ENCODE measurements at places on chromosomes 1 and 21.

GRCh38 chr1:4380564-4381168, 273.7 kb upstream of the AJAP1 start:
- DNase-seq: no peak

- no peak for DNase-seq
Measured at GRCh38 chr1:92913093-92913819, 48.0 kb downstream of the DIPK1A start.

DNA sequence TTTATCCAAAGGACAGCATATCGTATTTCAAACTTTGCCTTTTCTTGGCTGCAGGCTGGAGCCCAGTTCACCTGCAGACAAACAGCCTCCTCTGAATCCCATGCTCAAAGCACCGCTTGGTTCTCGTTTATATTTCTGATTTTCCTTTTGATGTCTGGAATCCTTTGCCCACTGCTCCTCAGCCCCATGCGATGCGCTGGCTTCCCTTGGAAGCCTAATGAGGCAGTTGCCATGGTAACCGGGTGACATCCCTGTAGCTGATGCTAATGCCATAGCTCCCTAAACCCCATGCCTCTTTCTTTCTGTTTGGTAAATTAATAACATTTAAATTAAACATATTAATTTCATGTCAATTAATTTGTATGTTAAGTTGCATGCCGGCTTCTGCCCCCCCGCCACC, 327.1 kb downstream of the PRDM2 start:
- DNase-seq: no peak

DNA sequence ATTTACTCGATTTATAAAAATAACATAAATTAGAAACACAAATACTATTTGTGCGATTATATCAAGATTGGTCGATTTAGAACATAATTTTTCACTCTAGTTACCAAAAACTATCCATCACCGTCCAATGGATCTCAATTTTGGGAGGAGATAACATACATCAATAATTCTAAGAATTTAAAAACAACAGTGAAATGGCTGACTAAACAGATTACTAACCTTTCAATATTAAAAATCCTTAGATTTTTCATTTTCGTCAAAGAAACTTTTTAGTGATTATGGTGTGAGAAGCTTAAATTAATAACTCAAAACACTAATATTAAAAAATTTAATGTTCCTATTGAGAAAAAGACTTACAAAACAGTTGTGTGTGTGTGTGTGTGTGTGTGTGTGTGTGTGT, 75.1 kb upstream of the RBM34 start:
- DNase-seq: no peak

DNA sequence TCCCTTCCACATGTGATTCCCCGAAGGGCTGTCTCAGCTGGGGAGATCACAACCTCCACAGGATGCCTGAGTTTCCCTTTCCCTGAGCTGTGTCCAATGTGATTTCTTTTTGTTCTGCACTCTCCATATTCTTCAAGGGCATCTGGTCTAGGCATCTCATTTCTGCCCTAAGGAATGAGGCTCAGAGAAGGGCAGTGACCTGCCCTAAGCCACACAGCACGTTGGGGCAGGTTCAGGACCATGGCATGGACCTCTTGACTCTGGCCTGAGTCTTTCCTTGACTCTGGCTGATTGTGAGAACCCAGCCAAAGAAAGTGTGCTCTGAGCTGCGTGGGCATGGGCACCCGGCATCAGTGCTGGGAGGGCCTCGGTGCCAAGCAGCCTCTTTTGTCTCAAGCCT, 590.3 kb downstream of the PTPRU start:
- no peak for DNase-seq

DNA sequence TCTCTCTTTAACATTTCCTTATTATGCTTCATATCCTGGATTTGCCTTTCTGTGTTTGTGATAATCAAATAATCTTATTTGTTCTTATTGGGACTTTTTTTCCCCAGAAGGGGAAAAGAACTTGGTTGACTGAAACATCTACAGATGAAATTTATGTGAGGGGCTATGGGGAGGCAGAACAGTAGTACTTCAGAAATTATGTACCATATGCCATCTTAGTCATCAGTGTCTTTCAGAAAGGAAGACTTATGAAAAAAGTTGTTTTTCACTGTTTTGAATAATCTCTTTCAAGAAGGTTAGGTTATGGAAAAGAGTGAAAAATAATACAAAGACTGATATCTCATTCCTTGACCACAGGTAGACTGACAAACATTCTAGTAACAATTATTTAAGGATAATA, 30.2 kb upstream of the TRAF5 start:
- DNase-seq: no peak

DNA sequence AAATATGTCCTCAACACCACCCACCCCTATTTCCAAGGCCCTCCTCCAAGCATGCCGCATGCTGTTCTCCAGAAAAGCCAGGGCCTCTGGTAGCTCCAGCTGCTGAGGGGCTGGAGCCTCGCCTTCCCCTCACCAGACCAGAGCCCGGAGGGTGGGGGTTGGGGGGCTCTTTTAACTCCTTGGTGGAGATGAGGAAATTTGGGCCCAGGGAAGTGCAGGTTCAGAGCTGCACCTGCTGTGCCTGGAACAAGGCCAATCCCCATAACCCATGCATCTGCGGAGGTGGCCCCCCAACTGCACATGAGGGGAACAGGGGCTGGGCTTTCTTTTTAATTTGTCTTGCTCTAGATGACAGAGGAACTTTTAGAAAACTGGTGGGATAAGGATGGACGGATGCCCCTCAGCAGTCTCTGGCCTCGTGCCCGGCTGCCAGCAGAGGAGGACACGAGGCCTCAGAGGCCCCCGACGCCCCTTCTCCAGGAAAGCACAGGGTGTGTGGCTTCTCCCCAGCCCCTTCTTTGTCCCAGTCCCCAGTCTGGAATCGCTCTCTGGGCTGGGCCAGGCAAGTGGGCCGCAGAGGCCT, 550 bp upstream of the SELENON start:
- no peak for DNase-seq

DNA sequence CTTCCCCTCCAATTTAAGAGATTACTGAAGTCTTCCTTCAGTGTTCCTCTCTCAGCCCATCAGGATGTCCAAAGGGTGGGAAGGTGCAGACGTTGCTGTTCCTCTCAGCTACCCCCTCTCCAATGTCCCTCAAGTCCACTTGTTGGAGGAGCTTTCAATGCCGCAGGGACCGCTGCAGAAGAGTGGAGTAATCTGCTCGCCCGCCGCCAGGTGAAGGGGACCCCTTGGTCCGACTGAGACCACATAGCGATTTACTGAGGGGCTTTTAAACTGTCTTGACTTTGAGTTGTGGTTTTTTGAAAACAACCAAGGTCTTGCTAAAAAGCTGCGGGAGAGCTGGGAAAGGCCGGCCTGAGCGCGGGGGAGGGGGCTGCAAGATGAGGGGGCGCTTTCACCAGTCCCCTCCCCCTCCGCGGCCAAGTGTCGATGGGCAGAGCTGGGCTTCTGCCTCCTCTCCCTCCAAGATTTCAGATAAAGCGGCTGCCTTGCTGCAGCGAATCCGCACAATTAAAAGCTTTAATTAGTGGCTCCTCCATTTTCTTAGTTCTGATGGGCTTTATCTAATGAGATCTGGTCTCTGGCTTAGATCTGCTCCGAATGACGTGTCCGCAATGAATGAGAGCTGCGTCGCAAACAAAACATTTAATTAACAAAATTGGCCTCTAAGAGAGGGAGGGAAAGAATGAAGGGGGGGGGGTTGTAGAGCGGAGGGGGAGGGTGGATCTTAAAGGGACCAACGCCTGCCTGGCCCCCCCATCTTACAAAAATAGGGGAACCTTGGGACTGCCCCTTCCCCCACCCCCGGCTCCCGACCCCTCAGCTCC, 5.9 kb downstream of the LMO4 start:
- DNase-seq: peak; percentile 60

- DNase-seq: peak; percentile 84
Measured at GRCh38 chr1:37999430-38000232, 5.7 kb downstream of the FHL3 start.

DNA sequence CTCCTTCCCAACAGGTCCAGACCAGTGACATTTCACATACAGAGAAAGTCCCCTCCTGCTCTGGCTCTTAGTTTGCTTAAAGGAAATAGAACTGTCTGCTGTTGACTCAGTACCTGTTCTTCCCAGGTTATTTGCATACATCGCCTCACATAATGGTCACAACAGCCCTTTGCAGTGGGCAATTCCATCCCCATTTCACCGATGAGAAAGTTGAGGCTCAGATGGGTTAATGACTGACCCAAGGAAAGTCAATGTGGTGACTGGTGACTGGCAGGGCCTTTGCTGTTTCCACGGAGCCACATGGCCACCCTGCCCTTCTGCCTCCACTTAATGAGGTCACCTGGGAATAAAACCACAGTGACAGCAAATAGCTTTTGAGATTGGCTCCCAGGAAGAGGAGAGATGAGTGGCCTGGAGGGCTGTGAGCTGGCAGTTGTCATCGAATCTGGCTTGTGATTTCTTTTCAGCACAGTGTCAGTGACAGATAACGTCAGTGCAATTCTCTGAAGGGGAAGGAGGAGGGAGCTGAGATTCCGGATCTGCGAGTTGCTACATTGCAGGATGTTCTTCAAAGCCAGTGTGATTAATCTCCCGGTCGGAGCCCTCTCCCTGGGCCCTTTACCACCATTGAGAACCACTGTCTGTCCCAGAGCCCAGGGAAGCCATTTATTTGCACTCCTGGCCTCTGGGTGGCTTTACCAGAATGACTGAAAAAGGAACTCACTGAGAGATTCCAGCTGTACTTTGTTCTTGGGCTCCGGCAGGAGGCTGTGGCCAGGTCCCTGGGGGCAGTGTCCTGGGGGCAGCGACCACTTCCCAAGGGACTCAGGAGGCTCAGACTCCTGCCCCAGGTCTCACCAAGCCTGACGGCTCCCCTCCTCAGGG, 117.2 kb downstream of the CNIH3 start:
- peak; percentile 47 for DNase-seq

GRCh38 chr1:224189561-224189960, 6.5 kb downstream of the DEGS1 start:
- no peak for DNase-seq

DNA sequence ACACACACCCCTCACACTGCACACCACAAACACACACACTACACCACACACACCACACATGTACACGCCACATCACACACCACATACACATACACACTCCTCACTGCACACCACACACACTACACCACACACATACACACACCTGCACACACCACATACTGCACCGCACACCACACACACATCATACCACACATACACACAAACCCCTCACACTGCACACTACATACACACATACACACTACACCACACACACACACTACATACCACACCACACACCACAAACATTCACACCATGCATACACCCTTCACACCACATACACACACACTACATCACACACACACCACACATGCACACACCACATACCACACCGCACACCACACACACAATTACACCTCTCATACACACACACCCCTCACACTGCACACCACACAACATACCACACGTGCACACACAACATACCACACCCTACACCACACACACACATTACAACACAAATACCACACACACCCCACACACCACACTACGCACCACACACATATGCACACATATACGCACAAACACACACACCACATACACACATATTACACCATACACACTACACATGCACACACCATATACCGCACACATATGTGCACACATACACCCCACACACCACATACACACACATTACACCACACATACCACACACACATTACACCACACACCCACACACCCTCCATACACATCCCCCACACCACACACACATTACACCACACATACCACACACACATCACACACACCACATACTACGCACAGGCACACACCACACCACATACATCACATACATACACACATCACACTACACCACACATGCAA, 29.6 kb downstream of the RAB7B start:
- no peak for DNase-seq

GRCh38 chr1:203148127-203148526, 20.6 kb downstream of the ADORA1 start:
- DNase-seq: no peak

DNA sequence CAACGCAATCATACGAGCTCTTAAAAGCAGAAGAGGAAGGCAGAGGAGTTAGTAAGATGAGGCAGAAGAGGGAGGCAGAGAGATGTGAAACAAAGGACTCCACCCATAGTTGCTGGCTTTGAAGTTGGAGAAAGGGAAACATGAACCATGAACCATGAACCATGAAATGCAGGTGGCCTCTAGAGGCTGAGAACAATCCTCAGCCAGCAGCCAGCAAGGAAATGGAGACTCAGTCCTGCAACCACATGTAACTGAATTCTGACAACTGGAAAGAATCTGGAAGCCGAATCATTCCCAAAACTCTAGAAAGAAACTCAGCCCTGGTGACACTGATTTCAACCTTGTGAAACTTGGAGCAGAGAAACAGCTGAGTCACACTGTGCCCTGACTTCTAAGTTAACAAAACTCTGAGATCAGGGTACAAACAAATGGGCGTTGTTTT, 10.1 kb downstream of the DIPK1A start:
- no peak for DNase-seq

DNA sequence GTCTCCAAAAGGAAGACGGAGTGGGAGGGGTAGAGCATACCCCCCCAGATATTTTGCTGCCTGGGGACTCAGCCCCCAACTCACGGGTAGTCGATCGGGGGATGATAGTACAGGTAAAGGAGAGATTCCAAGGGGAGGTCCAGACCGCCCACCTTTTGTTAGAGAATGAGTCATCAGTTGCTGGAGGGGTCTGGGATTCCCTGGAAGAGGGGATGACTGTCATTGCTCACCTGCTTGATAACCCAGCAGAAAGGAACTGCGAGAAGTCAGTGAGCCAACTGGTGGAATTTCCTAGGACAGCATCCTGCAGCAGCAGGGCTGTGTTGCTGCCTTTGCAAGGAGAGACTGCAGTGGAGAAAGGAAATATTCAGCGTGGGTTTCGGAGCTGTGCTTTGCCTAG, 64.4 kb downstream of the MACF1 start:
- no peak for DNase-seq

GRCh38 chr1:161357073-161357472, 10.6 kb downstream of the CFAP126 start:
- no peak for DNase-seq

All from cardiac muscle cell (in vitro differentiated cells and primary cell).